ENCODE measurements at places on chromosomes 16 and 17.

- no peak for DNase-seq
Measured at GRCh38 chr16:85856585-85856984, 42.4 kb upstream of the IRF8 start.

- no peak for DNase-seq
Measured at GRCh38 chr17:82890339-82890730, 50.5 kb upstream of the ZNF750 start.

GRCh38 chr17:63305857-63306256, 140.2 kb downstream of the CYB561 start:
- DNase-seq = no peak

DNA sequence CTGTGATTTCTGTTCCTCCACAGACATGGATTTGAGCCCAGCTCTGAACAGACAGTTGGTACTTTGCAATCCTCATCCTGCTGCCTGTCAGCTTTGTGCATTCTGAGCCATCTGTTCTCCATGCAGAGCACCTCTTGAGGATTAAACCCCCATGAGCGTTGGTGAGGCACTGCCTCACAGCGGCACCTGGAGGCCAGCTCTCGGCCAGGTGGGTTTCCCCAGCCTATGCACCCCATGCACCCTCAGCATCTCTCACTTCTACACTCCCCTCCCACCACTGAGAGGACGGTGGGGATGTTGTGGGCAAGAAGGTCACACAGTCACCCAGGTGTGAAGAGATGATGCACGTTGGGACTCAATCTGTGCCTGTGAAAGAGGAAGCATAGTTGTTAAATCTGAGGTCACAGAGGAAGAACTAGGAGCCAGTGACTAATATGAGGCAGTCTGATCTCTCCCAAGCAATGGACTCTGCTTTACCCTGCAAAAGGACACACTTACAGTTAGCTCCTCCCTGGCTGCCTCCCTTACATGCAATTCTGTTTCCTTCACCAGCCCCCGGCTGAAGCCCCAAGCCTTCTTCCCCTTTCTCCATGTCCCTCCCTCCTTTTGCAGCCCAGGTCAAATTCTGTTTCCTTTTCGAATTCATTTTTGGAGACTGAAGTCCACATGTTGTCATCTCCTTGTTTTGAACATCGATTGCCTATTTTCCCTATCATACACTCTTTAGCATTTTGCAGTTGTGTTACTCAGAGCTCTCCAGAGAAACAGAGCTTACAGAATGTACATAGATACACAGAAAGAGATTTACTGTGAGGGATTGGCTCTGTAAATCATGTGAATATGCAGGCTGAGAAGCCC, 58.5 kb downstream of the HS3ST3B1 start:
- DNase-seq = no peak

DNA sequence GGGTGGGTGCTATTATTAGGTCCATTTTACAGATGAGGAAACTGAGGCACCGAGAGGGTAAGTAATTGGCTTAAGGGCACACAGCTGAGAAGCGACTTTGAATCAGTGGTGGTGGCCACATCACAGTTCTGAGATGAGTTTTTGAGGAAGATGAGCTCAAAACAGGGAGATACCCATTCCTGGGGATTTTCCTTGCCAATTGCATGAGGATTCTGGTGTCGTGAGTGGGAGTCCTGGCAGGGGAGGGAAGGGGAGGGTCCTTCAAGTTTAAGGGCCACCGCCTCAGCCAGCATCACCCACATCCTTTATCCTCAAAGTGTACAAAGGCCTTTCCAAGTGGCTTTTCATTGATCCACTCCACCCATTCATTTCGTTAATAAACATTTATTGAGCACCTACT, 45.3 kb downstream of the IL21R start:
- no peak for DNase-seq
